Activated T-helper 2 cell treated with anti-CD3 and anti-CD28 coated beads, Interferon-gamma antibody, Interleukin-2, Interleukin-4, amounts not matched to agents 10 μg/mL and 5 μg/mL and 100 μg/mL, durations not matched to agents 14 hours and 24 hours and 36 hours (primary cell): ENCODE measurements at places on chromosomes 1 and 21. TPM values are rescaled to one million over a fixed set of nuclear protein-coding genes. Genes with fewer than 3 reads are reported as not detected.

RNU1-2 gene
- 2,033 and 2,369 TPM in 2 replicates for total RNA-seq

DNA sequence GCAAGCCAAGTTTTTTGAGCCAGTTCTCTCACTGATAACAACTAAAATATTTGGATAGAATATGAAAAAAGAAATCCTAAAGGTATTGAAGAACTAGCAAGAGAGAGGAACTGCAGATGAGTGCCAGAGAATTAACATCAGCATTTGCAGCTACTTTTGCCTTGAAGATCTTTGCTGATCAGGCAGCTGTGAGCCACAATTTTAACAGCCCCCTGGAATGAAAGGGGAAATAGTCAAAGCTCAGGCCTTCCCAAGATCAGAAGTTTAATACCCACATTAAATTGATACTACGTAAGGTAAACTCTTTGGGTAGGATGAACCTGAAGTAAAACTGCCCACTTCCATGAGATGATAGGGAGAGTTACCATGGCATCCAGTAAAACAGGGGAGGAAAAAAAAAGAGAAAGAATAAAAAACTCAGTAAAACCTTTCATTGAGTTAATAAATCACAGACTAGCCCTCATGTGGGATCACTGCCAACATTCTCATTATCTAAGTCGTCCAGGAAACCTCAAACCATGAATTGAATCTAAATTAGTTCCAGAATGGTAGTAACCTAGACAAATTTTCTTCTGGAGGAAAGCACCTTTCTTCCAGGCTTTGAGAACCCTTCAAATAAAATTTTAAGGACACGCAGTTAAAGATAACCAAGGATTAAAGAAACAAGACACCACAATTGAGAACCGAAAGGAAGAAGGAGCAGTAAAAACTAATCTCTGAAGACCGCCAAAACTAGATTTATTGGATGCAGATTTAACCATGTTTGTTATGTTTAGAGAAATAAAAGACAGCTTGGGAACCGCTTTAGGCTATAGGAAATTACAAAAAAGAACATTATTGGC is 28.3 kb downstream of the SCP2 start:
- DNase-seq: no peak

DNA sequence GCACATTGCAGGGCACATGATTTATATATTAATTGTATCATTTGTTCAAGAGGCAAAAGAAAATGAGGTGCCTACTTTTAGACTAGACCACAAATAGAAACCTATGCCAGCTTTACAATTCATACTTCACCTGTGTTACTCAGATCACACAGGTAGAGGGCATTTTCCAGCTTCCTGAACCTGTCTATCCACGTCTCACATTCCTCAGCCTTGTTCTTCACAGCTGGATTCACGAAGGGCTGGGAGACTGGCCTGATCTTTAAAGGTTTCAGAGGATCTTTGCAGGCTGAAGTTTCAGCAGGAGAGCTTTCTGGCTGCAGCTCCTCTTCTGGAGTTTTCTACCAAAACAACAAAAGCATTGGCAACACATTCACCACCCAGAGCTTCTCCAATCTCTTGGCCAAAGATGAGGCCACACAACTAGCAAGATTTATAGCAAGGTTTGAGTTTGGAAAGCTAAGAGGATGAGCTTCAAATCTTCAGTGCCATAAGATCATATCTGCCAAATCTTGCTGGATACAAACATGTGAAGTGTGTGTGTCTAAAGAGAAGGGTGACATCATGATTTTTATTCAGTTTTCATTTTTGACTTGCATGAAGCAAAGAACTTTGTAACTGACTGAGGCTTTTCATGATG is 71.0 kb upstream of the CYP2J2 start:
- DNase-seq: no peak

- no peak for DNase-seq
These were observed 42.7 kb downstream of the SEC16B start for GRCh38 chr1:177927021-177927596.

- no peak for DNase-seq
These were observed 210.7 kb upstream of the PTBP2 start for GRCh38 chr1:96510911-96511310.

PROK1 gene
- not detected in 2 replicates for total RNA-seq
